ENCODE measurements at places on chromosomes 2 and 18.

DNA sequence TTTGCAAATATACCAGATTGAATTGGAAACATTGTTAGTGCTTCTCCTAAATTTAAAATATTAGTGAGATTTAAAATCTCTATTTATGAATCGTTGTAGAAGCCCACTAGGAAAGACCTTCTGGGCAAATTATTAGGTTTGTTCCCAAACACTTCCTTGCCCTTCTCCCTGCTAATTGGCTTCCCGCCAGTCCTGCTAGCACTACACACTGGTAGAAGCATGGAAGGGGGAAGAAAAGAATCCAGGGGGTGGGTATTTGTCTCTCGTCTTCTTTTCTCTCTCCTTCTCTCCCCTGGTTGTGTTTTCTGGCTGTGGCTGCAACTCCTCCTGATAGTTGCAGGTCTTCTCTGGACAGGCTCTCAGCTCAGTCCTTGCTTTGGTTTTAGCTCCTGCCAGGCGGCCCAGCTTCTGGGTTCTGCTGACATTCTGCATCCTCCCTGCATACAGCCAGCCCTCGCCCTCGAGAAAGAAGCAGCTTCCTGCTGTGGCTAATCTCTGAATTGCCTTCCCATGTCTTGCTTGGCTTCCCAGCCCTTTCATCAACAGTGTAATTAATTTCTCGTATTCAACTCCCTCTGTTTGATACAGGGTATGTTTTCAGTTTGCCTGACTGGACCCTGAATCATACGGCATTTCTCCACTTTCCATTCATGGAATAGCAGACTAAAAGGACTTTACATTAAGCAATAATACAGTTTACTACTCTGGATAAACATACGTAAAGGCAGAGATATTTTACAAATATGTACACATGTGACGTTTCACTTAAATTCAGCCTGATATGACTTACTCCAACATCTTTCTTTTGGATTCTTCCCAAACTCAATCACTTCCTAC, 6.9 kb upstream of the PARD3B start:
- peak; percentile 78 for DNase-seq

DNA sequence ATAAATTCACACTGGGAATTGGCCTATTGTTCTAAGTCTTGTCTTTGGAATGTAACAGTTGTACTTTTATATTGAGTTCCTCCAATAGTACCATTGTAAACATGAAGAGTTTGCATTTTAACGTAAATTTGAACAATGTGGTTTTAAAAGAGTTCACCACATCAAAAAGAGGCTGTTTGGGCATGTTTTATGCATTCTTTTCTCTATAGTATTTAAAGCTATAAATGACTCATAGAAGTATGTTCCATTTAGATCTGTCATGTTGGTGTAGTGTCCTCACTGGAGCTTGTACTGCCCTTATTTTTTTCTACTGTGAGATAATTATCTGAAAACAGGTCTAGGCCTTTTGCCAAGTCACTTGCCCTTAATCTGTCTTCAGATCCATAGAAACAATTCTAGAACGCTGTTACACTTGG, 141.9 kb downstream of the RHBDD1 start:
- no peak for DNase-seq

DNA sequence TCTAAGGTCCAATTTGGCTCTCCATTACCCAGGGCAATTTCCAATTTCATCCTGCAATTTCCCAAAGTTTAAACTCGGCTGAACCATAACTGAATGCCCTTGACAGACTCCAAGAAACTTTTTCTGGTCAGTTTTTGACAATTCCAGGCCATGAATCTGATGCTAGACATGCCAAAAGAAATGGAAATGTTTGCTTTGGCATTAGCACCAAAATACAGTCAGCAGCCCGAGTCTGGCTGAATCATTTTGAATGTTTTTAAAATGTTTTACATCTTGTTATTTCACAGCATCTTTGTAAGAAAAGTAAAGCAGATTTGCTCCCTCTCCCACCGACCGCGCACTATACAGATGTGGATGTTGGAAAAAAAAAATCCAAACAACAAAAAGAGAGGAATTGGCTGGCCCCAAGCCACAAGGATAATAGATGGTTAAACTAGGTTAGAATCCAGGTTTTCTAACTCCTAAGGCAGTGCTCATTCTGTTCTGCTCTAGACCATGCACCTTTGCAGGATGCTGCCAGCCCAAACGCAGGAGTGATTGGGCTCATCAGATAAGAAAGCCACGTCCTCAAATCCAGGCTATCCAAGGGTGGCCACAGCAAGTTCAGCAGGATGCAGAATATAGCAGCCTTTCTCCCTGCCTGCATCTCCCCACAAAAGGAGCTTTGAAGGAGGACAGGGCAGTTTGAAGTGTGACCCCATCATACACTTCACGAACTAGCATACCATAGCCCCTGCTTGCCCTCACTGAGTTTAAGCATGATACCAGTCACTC, 167.5 kb downstream of the ALK start:
- no peak for DNase-seq

GRCh38 chr18:33020877-33021276, 248.1 kb upstream of the KLHL14 start:
- no peak for DNase-seq

DNA sequence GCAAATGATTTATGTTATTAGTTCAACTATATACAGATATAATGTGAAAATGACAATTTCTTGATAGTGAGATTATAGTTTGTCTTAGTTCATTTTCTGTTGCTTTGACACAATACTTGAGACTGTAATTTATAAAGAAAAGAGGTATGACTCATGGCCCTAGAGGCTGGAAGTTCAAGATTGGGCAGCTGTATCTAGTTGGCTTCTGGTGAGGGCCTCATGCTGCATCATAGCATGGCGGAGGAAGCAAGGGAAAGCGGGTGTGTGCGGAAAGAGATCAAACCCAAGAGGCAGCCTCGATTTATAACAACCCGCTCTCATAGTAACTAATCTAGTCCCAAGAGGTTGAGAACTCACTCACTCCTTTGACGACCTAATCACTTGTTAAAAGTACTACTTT, 11.4 kb downstream of the PLEKHA3 start:
- DNase-seq = no peak

GRCh38 chr2:14756122-14756541, 123.6 kb downstream of the LRATD1 start:
- DNase-seq = no peak

DNA sequence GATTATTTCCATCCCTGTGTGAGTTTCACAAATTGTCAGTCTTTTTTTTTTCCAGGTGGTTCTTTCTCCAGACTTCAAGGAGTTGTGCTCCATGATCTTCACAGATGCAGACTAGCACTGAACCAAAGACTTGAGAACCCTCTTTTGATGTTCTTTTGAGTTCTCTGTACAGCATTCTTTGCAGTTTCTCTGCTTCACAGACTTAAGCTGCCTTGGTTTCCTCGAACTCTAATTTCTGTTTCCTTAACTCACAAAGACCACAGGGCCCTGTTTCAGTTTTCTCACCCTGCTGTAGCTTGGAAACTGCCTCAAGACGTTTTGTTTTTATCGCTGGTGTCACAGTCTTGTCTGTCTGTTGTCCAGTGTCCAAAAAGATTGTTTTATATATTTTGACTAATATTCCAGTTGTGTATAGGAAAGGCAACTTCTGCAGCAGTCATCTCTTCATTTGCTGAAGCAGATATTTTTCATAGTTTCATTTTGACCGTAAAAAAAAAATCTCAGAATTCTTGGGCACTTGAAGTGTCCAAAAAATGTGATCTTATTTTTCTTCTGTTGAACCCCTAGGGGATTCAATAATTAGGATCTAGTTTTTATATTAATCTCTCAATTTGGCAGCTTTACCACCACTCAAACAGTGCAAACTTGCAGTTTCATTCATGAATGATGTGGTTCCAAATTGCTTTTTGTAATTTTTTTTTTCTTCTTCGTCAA, 97.0 kb upstream of the MC4R start:
- no peak for DNase-seq

DNA sequence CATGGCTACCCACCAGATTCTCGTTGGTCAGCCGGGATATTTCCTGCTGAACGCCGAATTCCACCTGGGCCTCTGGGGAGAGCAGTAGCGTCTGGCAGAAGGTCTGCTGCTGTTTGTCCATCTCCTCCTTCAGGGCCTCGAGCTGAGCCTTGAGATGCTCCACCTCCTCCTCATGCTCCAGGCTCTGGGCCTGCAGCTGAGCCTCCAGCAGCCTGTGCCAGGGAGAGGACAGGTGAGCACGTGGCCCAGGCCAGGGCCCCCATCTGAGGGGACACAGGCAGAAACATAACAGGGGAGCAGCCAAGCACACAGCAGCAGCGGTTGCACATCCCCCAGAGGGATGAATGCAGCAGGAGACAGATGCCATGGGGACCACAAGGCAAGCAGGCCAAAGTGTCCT, 40.1 kb upstream of the ACAA2 start:
- no peak for DNase-seq

- no peak for DNase-seq
These were observed 71.4 kb downstream of the NXPH2 start for GRCh38 chr2:138708682-138709241.

GRCh38 chr2:240384711-240385450, 50.6 kb upstream of the GPC1 start:
- DNase-seq = no peak

- DNase-seq = no peak
These were observed 175.9 kb downstream of the SH3RF3 start for GRCh38 chr2:109304731-109305470.

GRCh38 chr2:122251158-122251557, 495.7 kb downstream of the TSN start:
- no peak for DNase-seq

DNA sequence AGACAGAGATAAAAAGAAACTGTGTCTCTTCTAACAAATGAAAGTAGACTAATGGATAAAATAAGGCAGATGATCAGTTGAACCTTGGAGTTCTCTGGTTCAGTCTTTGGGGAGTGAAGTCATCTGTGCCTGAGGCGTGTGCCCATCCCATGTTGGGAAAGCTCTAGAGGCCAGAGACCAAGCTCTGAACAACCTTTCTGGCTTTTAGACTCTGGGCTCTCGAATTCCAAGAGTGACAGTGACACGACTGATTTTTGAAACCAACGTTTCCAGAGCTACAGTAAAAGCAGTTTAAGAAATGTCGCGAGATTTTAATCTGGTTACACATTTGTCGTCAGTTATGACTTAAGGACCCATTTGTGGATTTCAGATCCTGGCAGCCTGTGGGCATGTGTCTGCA, 83.7 kb upstream of the APCDD1 start:
- no peak for DNase-seq

GRCh38 chr2:120014226-120014980, 1.5 kb downstream of the EPB41L5 start:
- peak; percentile 2 for DNase-seq

DNA sequence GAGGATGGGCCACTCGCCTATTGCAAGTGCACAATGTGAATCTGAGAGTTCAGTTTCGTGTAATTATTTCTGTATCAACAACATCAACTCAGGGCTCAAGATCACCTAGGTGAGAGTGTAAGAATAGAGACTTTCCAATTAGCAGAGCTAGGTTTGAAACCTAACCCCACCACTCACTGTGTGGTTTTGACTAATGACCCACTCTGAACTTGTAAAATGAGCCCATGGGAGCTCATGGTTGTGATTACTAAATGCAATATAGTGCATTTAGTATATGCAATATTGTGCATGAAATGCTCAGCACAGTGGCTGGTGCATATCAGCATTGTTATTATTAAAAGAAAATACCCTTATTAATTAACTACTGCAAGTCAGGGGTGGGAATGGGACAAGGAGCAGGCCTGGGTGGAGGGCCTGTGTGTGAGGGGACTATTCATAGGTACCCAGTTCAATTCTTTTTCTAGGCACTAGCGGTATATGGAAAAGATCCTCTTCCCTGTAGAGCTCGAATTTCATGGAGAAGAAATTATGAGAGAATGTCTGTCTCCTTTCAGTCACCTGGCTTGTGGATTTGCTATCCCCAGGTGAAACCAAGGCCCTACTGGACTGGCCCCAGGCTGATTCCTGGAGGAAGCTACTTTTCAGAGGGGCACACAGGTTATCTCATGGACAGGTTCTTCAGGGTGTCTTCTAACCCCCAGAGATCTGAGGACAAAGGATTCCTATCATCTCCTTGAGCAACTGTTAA, 169.5 kb downstream of the GFPT1 start:
- DNase-seq = no peak

- DNase-seq = peak; percentile 50
These were observed 136.5 kb upstream of the RND3 start for GRCh38 chr2:150624001-150624401.

- DNase-seq = no peak
These were observed 72.5 kb downstream of the DGKD start for GRCh38 chr2:233426619-233427342.

DNA sequence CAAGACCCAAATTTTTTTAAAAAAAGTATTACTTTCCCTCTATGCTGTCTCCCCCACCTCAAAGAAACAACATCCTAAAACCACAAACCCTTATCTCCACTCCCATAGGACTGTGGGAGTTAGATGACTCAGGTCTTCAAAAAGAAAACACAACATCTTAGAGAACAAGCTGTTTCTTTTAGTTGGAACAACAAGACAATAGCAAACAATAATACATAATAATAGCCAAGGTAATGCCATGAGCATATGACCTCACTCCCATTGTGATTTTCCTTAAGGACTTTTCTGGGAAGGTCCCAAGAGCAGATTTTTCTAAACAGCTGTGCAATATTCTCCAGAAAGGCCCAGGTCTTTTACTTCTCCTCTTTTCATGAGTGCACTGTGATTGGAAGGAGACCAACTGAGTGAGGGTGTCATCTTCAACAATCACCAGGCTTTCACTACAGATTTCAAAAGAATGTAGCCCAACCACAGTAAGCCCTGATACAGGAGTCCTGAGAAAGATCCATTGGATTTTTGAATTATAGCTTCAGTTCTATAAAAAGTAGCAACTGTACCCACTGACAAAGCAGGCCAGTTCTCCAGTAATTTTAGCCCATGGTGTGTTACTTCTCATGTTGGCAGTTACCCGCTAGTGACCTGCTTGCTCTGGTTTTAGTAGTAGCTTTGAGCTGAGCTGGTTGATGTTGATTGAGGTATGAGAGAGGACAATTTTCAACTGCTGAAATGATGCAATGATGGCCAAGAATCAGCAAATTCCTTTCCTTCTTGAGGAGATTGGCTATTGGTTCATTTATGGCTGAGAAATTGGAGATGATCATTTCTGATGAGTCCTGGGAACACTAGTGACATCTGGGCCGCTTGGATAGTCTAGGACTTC, 144.5 kb upstream of the TCF4 start:
- DNase-seq = no peak

GRCh38 chr2:128320906-128321771, 2.5 kb upstream of the HS6ST1 start:
- DNase-seq = peak; percentile 2

DNA sequence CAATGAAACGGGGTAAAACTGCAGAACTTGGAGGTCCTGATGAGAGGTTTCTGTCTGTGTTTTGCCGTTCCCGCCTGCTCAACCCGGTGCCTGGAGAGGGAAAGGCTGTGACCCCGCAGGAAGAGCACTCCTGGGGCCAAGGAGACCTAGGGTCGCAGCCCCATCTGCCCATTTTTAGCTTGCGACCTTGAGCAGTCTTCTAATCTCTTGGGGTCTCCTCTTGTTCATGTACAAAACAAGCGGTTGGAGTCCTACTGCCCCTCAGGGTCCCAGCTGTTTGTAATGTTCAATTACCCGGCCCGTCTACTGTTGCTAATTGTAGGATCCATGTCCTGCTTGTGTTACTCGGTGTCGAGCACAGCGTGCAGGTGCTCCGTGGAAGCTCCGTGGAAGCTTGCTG, 104.5 kb downstream of the PTGR3 start:
- DNase-seq = no peak

All from spinal cord (tissue), 10 donors.